ENCODE measurements at places on chromosomes 6 and 20.

GRCh38 chr20:47362361-47363219, 6.1 kb upstream of the ZMYND8 start:
- DNase-seq = no peak

GRCh38 chr6:38099221-38099620, 279.7 kb downstream of the ZFAND3 start:
- no peak for DNase-seq

- DNase-seq = no peak
These were observed 800 bp downstream of the ABCC10 start for GRCh38 chr6:43428112-43428570.

GRCh38 chr20:2130062-2130591, 28.5 kb downstream of the STK35 start:
- DNase-seq = no peak

DNA sequence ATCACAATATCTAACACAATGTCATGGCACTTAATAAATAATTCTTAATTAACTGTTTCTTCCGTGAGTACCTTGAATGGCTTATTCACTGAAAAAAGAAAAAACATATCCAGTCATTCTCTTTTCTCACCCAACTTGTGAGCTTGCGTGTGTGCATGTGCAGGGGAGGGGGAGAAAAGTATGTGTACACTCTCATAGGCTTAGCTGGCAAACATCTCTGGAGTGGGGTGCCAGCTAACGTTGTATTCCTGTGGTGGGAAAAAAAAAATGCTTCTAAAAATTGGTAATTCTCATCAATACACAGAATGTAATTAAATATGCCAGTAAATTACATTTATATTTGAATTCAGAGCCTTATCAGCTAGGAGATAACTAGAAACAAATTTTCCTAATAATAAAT, 291.9 kb upstream of the NOX3 start:
- no peak for DNase-seq

- no peak for DNase-seq
These were observed 67.9 kb upstream of the MAP7 start for GRCh38 chr6:136618086-136618485.

- peak; percentile 31 for DNase-seq
These were observed 140.1 kb downstream of the QKI start for GRCh38 chr6:163554663-163555062.

DNA sequence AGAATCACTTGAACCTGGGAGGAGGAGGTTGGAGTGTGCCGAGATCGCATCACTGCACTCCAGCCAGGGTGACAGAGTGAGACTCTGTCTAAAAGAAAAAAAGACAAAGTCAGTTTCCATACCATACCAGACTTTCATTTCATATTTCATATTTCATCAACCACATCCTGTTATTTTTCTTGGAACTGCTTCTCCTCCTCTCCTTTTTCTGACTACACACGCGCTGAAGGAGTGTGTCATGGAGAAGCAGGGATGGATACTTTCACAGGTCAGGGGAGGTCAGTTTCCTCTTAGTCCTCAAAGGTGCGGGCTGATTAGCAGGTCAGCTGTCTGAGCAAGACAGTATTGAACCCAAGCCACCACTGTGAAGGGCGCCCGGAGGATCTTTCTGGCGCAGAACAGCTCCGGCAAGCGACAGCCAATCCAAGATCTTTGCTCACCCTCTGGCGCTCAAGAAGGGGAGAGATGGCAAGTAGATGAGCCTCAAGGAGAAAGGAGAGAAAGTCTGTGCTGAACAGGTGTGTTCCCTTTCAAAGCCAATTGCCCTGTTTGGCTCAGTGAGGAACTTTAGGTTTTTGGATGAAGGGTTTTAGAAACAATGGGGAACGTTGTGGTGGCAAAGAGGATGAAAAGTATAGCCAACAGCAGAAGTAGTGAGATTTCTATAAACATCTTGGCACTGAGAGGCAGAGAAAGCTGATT, 18.9 kb upstream of the SYNJ2 start:
- DNase-seq = no peak

- no peak for DNase-seq
These were observed 13.5 kb downstream of the DYNLT1 start for GRCh38 chr6:158630938-158631616.

GRCh38 chr20:53186635-53187034, 214.5 kb downstream of the TSHZ2 start:
- no peak for DNase-seq

DNA sequence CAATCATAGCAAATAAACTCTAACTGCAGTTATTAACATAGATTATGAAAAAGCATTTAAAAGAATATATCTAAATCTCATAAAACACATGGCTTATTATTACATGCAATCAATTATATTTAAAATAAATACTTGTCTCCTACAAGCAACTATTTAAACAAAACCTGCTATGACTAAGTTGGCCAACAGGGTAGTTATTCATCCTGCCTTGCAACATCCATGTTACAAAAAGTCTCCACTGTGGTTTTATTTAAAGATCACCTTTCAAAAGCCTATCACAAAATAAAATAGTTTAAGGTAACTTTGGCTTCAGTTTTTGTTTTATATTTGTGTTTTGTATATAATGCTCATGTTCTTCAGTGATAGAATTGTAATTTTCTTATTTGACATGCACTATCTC, 1127.0 kb upstream of the MAP3K7 start:
- no peak for DNase-seq

GRCh38 chr6:168349718-168350210, 30.2 kb upstream of the DACT2 start:
- DNase-seq = no peak

GRCh38 chr6:90460051-90460450, 126.8 kb downstream of the MAP3K7 start:
- DNase-seq = no peak

GRCh38 chr6:162116902-162117525, 610.6 kb downstream of the PRKN start:
- DNase-seq = no peak

Measured in stimulated activated CD8-positive, alpha-beta memory T cell treated with anti-CD3 and anti-CD28 coated beads, Interleukin-7, amount 100 ng/mL, for 4 hours (primary cell).